ENCODE measurements at places on chromosomes 2 and 18.

- no peaks in the 10 kb centered on the region for H3K27me3 ChIP-seq
- no peak overlapping the region for H3K4me3 ChIP-seq
- H3K36me3 ChIP-seq = no peaks in the 10 kb centered on the region
- DNase-seq = no peak
- peaks cover under 1% of the 10 kb centered on the region for H3K4me1 ChIP-seq
Measured at GRCh38 chr2:160460333-160460731, 33.3 kb downstream of the RBMS1 start.

GRCh38 chr2:191204433-191204832, 40.8 kb upstream of the MYO1B start:
- H3K27ac ChIP-seq = no peak overlapping the region
- H3K36me3 ChIP-seq = no peaks in the 10 kb centered on the region
- no peak for DNase-seq
- H3K4me3 ChIP-seq = no peak overlapping the region
- peaks cover 1% of the 10 kb centered on the region for H3K4me1 ChIP-seq

GRCh38 chr2:26845021-26845420, 2.9 kb upstream of the DPYSL5 start:
- no peak for DNase-seq
- H3K4me1 ChIP-seq = no peaks in the 10 kb centered on the region
- H3K27ac ChIP-seq = no peak overlapping the region
- no peak overlapping the region for H3K4me3 ChIP-seq

GRCh38 chr2:219506802-219507526, 7.3 kb upstream of the ASIC4 start:
- no peak overlapping the region for H3K4me3 ChIP-seq
- peaks cover 10% of the 10 kb centered on the region for H3K36me3 ChIP-seq
- H3K4me1 ChIP-seq = peaks cover 28% of the 10 kb centered on the region
- no peaks in the 10 kb centered on the region for H3K27me3 ChIP-seq
- peak overlapping the region; percentile 7 for H3K27ac ChIP-seq

GRCh38 chr2:109124982-109125592, 3.9 kb upstream of the SH3RF3 start:
- H3K4me3 ChIP-seq = no peak overlapping the region
- H3K27me3 ChIP-seq = peaks cover 15% of the 10 kb centered on the region
- no peak for DNase-seq
- H3K36me3 ChIP-seq = no peaks in the 10 kb centered on the region

DNA sequence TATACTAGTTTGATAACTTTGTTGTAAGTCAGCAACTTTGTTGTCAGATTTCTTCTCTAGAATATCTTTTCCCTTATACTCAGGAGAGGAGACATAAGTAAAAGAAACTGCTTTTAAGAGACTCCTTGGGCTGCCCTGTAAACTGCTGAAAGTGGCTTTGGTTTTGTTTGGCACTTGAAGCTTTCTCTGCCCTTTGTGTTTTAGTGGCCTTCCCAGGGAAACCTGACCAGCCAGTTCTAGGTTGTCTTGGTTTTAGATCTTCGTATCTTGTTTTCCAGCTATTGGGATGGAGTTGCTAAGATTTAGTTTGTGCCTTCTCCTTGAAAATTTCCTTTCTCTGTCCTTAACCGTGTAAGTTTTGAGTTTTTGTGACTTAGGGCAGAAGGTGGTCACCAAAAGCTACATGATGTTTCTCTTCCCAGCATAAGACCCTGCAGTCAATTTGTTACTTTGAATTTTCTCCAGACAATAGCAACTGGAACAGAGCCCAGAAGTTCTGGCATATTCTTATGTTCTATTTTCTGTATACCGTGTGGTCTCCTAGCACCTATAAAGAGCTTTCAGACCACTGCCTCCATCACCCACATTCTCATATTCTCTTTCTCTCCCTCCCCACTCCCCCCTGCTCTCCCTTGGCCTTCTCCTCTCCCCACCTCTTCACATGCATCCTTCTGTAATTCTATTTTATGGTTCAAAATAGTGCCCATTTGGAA, 81.1 kb downstream of the BOLA3 start:
- no peaks in the 10 kb centered on the region for H3K36me3 ChIP-seq
- no peaks in the 10 kb centered on the region for H3K27me3 ChIP-seq
- DNase-seq = no peak
- H3K4me3 ChIP-seq = no peak overlapping the region

- DNase-seq = no peak
- H3K4me3 ChIP-seq = no peak overlapping the region
- peaks cover 6% of the 10 kb centered on the region for H3K4me1 ChIP-seq
- H3K27me3 ChIP-seq = peaks cover 28% of the 10 kb centered on the region
- H3K27ac ChIP-seq = no peak overlapping the region
- H3K36me3 ChIP-seq = no peaks in the 10 kb centered on the region
Measured at GRCh38 chr2:236179236-236180075, 11.3 kb upstream of the GBX2 start.

- H3K4me1 ChIP-seq = no peaks in the 10 kb centered on the region
- no peak for DNase-seq
Measured at GRCh38 chr2:54529935-54530334, 73.8 kb downstream of the SPTBN1 start.

DNA sequence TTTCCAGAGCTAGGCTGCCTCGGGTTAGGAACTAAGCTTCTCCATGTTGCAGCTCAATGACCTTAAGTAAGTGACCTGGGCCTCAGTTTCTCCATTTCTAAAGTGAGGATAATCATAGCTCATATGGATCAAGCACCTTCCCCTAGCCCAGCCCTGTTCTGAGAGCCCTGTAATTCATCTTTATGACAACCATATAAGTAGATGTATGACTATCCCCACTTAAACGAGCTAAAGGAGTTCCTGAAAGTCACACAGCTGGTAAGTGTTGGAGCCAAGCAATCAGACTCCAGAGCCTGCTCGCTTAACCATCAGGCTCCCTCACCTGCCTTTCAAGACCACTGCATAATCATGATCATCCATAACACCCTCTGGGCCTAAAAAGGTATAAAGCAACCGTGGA, 135.4 kb downstream of the SP3 start:
- no peaks in the 10 kb centered on the region for H3K4me1 ChIP-seq
- H3K27me3 ChIP-seq = no peaks in the 10 kb centered on the region
- no peaks in the 10 kb centered on the region for H3K36me3 ChIP-seq
- no peak for DNase-seq

GRCh38 chr2:44705876-44706480, 235.5 kb upstream of the SIX3 start:
- H3K4me3 ChIP-seq = no peak overlapping the region
- DNase-seq = no peak
- peaks cover 2% of the 10 kb centered on the region for H3K4me1 ChIP-seq
- no peak overlapping the region for H3K27ac ChIP-seq
- no peaks in the 10 kb centered on the region for H3K27me3 ChIP-seq

DNA sequence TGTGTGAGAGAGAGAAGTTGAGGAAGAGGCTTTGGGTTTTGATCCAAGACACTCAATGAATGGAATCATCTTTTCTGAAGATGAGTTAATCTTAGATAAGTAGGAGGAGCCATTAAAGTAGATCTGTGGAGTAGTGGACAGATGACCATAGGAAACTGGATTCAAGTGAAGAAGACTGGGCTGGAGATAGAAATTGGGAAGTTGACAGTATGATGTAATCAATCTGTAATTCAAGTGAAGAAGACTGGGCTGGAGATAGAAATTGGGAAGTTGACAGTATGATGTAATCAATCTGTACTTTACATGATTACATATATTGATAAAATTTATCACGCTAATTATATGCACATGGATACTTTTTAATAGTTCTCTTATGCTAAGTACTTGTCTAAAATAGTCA, 92.8 kb downstream of the PHLPP1 start:
- peaks cover 2% of the 10 kb centered on the region for H3K4me1 ChIP-seq
- no peaks in the 10 kb centered on the region for H3K27me3 ChIP-seq
- H3K27ac ChIP-seq = no peak overlapping the region
- no peak for DNase-seq

DNA sequence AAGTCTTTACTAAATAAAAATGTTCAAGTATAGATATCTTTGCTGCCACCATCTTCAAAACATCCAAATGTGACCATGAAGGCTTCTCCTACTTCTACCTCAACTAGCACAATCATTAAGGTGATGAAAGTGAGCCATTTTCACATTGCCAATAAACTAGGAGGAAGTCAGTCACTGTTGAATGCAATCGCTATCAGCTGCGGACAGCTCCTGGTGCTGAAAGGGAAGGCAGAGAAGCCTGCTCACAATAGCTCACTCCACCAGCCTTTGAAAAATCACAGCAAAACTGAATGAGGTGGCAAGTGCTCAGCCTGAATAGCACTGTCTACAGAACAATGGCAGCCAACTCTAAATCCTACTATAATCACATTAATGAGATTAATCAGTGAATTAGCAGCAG, 2.2 kb downstream of the MYT1L start:
- no peaks in the 10 kb centered on the region for H3K27me3 ChIP-seq
- H3K4me3 ChIP-seq = no peak overlapping the region
- no peaks in the 10 kb centered on the region for H3K36me3 ChIP-seq

- H3K27me3 ChIP-seq = no peaks in the 10 kb centered on the region
- H3K4me3 ChIP-seq = no peak overlapping the region
- no peak overlapping the region for H3K27ac ChIP-seq
- H3K36me3 ChIP-seq = no peaks in the 10 kb centered on the region
- H3K4me1 ChIP-seq = no peaks in the 10 kb centered on the region
- no peak for DNase-seq
Measured at GRCh38 chr2:4012197-4012596, 308.8 kb downstream of the DCDC2C start.

DNA sequence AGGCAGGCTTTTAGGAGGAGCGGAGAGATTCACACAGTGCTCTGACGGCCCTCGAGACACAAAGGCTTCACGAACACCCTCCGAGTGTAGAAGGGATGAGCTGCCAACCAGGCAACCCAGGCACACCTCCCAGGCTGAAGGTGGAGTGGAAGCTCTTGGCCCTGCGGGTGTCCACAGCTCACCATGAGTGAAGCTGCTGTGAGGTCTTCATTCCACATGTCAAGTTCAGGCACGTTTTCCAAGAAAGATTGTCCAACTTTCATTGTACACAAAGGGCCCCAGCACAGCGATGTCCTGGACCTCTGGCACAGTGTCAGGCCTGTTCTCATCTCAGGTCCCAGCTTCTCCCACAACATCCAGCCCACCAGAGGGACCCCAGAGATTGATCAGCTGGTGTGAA, 13.4 kb downstream of the PARD6G start:
- no peaks in the 10 kb centered on the region for H3K36me3 ChIP-seq
- H3K4me1 ChIP-seq = no peaks in the 10 kb centered on the region
- H3K4me3 ChIP-seq = no peak overlapping the region
- DNase-seq = no peak

Data from iPS DF 6.9 (cell line).